ENCODE measurements at places on chromosomes 2 and 18.

- peak; percentile 68 for DNase-seq
Observed at GRCh38 chr18:50268022-50268747, 1.9 kb upstream of the CFAP53 start.

- peak; percentile 75 for DNase-seq
Observed at GRCh38 chr2:179454443-179455171, 190.0 kb upstream of the SESTD1 start.

DNA sequence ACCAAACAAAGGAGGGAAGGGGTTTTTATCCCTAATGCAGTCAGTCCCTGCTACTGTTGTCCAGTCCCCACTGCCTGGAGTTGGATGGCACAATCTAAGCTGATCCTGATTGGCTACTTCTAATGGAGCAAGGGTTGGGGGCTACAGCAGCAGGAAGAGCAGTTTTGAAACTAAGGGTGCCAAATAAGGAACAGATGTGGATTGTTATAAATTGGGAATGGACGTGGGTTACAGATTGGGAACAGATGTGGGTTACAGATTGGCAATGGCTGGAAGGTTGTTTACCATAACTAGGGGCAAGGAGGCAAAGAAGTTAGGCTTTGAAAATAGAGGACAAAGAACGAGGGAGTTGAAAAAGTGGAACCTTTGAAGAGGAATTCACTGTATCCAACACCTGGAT lies 16.0 kb upstream of the PROM2 start:
- DNase-seq = no peak

- DNase-seq = peak; percentile 13
Observed at GRCh38 chr18:10234281-10234680, 220.2 kb upstream of the APCDD1 start.
